ENCODE measurements at places on chromosomes 2 and 18.

DNA sequence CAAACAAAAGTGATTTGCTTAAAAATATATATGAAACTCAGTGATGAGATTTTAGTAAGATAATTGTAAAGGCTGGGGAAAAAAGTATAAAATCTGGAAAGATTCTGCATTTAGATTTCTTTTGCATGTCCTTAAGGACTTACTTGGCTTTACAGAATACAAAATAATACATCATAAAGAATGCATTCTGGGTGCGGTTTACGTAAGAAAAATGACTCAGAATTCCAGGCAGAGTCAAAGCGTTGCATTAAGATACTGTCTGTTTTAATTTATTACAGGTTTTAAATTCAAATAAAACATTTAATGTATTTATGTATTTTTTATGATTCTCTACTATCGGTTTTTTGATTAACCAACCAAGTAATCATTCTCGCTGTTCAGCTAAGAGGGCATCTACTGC lies 178.0 kb downstream of the SH3BP4 start:
- no peak for DNase-seq

DNA sequence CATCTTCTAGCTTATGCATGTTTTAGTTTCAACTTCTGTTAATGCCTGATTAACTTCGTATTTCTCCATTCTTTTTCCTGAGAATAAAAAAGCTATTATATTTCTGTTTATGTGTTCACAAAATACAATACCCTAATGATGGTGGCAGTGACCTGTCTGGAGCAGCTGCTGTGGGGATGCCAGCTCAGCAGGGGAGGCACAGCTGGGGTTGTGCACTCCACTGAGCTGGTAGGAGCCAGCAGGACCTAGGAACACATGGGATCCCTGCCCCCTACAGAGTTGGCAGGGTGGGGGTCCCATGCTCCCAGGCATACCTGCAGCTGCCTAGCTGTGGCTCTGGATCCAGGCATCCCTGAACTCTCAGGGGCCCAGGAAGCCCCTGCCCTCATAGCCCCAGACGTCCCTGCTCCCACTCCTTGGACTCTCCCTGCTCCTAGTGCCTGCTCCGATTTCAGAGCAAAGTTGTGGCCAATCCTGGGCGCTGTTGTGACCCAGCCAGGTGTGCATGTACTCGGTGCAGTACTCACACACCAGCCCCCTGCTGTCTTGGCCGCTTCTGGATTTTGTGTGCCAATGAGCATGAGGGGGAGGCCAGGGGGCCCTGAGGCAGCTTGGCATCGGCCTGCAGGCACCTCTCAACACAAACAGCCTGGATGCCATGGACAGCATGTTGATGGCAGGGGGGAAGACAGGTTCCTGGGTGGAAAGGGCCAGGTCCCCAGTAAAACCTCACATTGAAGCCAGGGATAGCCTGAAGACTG lies 546.0 kb downstream of the ZNF804A start:
- DNase-seq = no peak

DNA sequence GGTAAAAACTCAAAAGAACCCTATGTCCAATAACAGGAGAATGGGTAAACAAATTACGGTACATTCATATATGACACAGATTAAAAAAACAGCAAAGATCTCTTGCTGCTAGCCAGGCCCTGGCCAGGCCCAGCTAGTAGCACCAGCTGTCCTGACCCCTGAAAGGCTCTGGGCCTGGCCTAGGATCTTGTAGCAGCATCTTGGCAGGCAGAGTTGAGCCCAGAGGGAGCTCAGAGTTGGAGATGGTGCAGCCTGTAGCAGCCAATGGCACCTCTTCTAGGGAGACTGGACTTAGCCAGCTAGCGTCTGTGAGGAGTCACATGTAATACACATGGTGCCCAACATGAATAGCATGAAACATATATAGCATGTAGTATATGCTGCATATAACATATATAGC lies 69.1 kb downstream of the HS6ST1 start:
- no peak for DNase-seq

DNA sequence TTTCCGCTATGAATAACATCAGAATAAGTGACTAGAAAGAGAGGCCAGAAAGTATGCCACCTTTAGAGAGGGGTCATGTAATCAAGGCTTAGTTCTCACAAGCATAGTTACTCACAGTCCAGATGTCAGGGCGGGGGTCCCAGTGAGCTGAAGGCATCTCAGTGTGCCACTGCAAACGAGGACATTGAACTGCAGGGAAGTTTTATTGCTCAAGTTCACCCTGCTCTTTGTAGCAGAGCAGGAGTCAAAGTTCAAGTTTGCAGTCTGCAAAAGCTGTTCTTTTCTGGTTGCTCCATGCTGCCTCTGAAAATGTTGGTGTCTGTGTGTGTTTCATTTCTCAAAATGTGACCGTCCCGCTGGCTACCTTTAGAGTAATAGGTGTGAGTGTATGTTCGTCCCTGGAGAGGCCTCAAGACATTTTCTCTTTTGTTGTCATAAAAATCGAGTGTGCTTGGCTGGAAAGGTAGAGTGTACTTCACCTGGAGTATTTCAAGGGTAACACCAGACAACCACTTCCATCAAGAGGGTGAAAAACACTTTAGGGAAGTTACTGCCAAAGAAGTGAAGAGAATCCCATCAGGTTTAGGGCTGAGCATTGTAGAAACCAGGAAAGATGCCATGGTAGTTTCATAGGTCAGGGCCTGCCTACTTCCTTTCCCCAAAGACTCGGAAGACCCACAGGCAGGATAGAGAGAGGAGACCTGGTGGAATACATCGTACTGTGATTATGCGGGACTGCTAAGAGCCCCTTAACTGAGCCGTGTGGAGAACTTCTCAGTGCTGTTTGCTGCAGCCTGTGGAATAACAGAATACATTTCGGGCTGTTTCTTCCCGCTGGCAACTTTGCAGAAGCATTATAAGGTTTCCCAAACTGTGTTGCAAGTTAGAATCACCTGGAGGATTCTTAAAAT lies 89.9 kb downstream of the LYPD6 start:
- DNase-seq = no peak

DNA sequence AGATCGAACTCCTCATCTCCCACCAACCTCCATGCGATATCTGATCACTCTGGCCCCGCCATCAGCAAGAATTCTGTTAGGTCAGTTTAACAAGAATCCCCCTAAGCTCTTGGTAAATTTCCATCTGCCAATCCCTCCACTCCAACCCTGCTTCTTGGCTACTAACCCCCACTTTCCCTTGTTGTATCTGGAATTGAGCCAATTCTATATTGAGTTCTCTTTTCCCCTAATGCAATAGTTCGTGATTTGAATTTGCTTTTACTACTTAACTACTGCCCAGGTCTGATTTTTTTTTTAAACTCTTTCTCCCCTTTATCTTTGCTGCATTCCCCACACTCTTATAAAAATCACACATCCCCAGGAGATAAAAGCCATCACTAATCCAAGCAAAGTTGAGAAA lies 159.3 kb upstream of the STK17B start:
- no peak for DNase-seq
